CD4-positive, alpha-beta T cell treated with Interleukin-15 for 4 hours (primary cell): ENCODE measurements at places on chromosomes 1 and 21.

DNA sequence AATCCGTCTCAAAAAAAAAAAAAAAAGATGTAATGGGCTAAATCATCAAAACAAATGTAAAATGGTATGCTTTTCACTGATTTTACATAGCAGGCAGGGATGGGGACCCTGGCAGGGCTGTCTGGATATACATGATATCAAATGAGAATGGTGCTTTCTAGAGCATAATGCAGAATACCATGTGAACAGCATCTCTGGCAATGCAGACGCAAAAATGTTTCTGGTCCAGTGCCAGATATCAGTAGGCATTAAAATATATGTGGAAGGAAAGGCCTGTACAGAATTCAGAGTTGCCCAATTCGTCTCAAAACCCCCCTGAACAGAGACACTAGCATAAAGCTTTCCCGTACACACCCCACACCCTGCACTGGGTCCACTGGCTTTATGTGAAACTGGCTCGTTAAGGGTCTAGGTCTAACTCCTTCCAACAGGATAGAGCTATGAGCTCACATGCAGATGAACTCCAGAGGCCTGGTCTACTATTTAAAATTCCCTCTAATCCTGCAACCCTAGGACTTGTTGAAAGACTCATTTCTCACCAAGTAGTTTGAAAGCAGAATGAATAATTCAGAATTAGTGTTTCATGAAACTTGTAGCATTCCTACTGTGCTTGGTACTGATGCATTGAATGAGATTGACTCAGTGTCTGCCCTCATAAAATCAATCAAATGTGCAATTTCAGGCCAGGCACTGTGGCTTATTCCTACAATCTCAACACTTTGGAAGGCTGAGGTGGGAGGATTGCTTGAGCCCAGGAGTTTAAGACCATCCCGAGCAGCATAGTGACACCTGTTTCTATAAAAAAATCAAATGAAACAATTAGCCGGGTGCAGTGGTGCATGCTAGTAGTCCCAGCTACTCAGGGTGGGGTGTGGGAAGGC lies 2.6 kb upstream of the MYSM1 start:
- DNase-seq, result no peak

DNA sequence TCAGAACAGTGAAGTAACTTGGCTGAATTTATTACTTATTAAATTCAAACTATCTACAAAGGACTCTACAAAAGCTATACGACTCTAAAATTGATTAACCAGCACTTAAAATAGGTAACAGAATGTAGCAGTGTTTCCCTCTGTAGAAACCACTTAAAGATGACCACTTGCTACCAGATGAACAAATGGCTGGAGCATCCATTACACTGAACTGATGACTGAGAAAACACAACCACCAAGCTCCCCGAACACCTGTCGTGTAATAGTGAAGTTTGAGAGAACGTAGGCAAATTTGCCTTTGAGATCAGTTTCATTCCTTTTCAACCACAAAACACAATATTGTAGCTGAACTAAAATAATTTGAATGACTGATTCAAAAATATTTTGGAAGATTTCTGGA lies 226.7 kb downstream of the KCNT2 start:
- DNase-seq, result no peak

DNA sequence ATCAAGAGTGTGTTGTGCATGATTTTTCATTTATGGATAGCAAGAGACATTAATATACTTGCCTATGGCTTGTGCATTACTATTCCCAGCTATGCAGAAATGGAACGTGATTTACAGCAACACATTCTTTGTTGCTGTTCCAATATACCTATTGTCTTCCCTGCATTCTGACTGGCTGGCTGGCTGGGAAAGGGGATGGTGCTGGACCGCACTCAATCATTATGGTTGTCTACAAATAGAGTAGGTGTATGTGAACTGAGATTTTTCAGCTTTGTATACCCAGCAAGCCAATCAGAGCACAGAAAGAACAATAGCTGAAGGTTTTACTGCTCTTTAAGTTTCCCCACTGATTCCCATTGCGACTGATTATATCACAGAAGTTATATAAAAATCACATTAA lies 167.5 kb downstream of the ATG4C start:
- DNase-seq, result no peak

DNA sequence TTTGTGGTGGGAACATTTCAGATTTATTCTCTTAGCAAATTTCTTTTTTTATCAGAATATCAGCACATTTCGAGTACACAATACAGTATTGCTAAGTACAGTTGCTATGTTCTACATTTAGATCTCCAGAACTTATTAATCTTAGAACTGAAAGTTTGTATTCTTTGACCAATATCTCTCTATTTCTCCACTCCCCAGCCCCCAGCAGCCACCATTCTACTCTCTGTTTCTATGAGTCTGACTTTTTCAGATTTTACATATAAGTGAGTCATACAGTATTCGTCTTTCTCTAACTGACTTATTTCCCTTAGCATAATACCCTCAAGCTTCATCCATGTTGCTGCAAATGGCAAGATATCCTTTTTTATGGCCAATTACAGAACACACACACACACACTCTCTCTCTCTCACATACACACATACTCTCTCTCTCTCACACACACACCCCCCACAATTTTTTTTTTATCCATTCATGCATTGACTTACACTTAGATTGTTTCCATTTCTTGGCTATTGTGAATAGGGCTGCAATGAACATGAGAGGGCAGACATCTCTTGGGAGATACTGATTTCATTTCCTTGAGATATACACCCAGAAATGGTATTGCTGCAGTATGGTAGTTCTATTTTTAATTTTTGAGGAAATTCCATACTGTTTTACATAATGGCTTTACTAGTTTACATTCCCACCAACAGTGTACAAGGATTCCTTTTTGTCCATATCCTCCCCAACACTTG lies 15.7 kb downstream of the RPTN start:
- no peak for DNase-seq

- DNase-seq, result no peak
Measured at GRCh38 chr1:152460529-152460899, 46.5 kb upstream of the CRNN start.
